ENCODE measurements at places on chromosomes 12 and 14. TPM values are rescaled to one million over a fixed set of nuclear protein-coding genes. Genes with fewer than 3 reads are reported as not detected.

DNA sequence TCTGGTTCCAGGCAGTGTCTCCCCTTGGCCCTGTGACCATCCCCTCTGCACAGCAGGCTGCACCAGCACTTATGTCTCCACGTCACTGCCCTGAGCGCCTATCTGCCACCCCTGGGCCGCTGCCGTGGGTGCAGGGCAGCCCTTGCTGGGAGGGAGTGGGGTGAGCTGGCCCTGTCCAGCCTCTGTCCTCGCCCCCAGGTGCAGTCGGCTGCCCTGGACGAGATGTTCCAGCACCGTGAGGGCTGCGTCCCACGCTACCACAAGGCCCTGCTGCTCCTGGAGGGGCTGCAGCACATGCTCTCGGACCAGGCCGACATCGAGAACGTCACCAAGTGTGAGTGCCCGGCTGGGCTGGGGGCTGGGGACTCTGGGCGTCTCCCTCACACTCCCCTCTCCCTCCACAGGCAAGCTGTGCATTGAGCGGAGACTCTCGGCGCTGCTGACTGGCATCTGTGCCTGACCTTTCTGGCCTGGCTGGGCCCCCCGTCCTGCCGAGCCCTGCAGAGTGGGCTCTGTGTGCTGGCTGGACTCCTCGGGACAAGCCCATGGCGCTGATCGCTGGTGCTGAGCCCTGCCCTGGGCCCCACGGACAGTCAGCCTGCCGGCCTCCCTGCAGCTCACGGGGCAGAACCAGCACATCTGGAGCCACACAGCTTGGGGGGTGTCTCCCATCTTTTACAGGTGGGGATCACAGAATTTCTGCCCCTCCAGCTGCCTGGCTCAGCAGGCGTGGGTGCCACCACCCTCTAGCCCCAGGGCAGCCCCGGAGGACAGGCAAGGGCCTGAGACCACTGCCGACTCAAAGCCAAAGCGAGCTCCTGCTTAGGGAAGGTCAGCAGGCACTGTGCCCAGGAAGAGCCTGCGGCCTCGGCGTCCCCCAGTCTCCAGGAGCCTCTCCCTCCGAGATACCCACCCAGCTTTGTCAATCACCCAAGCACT lies 7.9 kb upstream of the PUS1 start:
- no peak for DNase-seq

GRCh38 chr14:23883684-23884540 lies 69.7 kb upstream of the DHRS4 start:
- no peak for DNase-seq

Gene VRTN
- not detected for polyA plus RNA-seq

DNA sequence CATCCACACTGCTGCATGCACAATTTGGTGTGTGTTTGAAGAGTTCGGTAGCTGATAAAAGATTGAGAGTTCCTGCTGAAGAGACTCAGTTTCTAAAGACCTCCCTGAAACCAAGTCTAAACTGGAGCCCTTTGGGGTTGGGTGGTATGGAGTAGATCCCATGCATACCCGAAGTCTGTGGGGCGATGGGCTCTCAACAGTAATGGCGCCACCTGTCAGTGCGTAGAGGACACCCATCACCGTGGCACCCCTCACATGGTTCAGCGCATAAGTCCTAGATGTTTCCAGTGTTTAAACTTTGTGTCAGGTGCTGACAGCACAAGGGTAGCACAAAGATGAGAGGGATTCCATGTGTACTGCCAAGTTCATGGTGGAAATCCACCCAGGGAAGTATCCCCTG lies 85.9 kb downstream of the ESR2 start:
- no peak for DNase-seq

DNA sequence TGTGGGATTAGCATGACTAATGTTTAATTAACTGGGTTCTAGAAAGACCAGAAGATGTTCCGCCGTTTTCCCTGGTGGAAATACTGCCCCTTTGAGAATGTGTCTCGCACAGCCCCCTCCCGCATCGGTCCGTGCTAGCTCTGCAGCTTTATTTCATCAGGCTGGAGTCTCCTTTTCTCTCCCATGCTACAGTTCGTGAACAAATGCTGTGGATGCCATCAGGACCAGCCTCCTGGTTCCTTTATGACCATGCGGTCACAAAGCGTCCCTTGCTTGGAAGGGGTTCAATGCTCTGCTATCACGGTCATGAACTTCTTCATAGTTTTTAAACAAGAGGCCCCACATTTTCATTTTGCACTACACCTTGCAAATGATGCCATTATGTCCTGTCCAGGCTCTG lies 157.7 kb upstream of the TMEM132C start:
- no peak for DNase-seq

Gene GALNT8
- 5.8 TPM for polyA plus RNA-seq

GRCh38 chr14:69139743-69140142 lies 13.2 kb downstream of the DCAF5 start:
- no peak for DNase-seq

- DNase-seq: no peak
Observed at GRCh38 chr12:71041476-71041875, 116.3 kb downstream of the TSPAN8 start.

Gene SAMD15
- 0.73 TPM for polyA plus RNA-seq

All from muscle of back (tissue), 13 donors.